CD8-positive, alpha-beta memory T cell (primary cell): ENCODE measurements at places on chromosomes 4 and X. TPM values are rescaled to one million over a fixed set of nuclear protein-coding genes. Genes with fewer than 3 reads are reported as not detected.

The DGAT2L6 gene
- total RNA-seq = not detected

The CAPN6 gene
- not detected for total RNA-seq

The FRG2 gene
- 0.40 TPM for total RNA-seq

The DKK2 gene
- not detected for total RNA-seq

The SRPX gene
- total RNA-seq = not detected

The LONRF3 gene
- 1.8 TPM for total RNA-seq

The NUDT10 gene
- 1.2 TPM for total RNA-seq

The IL2 gene
- total RNA-seq = 179 TPM

The TSC22D3 gene
- 45.0 TPM for total RNA-seq

The CXCL9 gene
- 1.5 TPM for total RNA-seq

The TEX13B gene
- total RNA-seq = not detected

The MAGEA9 gene
- not detected for total RNA-seq

DNA sequence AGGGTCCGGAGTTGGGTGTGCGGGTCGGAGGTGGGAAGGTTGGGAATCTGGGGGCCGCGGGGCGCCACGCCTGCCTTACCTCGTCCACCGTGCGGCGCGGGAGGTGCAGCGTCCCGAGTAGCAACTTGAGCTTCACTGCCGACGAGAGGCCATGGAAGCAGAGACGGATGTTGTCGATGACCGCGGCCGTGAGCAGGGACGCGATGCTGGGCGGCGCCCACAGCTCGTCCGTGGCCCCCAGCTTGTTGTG is 178 bp downstream of the NELFA start:
- DNase-seq = no peak

GRCh38 chrX:48472225-48472624 is 2.2 kb upstream of the SLC38A5 start:
- no peak for DNase-seq

DNA sequence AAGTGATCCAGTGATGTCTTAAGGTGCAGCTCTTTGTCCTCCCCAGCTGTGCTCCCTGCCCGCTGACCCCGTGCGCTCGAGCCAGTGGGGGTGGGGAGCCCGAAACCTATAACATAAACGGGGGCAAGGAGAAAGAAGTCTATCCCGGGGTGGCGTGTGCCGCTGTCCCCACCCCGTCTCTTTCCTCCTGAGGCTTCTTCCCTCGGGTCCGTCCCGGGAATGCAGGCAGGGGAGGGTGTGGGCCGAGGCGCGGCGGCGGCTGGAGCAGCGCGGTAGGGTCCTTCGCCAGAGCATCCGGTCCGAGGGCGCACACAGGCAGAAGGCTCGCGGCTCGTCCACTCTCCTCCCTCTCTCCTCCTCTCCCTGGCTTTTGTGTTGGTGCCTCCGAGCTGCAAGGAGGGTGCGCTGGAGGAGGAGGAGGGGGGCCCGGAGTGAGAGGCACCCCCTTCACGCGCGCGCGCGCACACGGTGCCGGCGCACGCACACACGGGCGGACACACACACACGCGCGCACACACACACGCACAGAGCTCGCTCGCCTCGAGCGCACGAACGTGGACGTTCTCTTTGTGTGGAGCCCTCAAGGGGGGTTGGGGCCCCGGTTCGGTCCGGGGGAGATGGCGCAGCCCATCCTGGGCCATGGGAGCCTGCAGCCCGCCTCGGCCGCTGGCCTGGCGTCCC is at the start of gene RAB33A:
Gene RAB33A (plus strand): TSS at position 517 of the 681 bp plus-strand sequence. CDS start 101 bp downstream, at position 618.
- DNase-seq = peak; percentile 65

DNA sequence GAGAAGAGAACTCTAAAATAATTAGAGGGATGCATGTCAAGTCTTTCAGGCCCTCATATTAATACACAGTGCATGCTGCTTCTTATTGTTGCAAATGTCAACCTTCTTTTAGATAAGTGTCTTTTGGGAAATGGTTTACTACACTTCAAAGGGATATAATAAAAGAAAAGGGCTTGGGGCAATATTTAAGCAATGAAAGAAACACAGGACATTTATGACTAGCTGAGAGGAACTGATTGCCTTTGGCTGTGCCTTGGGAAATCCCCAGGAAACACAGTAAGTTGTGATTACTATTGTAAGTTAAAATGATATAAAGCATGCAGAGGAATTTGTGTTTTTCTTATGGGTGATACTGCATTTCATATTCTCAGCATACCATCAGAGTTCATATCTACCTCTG is 1036.2 kb upstream of the GRID2 start:
- DNase-seq = no peak

DNA sequence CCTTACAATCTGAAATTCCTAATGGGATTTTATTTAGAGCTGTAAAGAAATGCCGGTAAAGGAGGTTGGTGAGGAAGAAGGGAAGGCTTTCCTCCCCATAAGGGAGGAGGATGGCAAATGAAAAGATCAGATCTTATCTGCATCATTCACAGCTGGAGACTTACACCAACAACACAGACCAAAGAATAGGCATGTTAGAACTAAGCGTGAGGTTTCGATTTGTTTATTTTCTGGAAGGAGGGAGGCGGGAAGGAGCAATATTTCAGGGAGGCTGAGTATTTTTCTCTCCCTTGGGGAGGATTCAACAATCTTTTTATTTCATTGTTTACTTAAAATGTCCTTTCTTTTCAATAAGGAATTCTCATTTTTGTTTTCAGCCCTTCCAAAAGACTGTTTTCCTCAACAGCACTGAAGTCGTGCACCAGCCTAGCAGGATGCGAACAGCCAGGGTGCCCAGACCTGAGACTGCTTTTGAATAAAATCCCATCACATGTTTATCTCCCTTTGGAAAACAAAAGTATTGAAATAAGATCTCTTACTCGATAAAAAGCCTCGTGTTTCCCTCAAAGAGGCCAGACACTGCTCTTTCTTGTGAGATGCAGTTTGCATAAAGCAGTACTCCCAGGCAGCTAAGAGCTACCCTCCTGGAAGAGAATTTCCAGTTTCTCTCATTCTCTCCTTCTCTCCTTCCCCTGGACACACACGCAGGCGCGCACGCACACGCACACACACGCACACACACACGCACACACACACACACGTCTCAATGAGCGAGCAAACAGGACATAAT is 236.1 kb downstream of the MGST2 start:
- no peak for DNase-seq

DNA sequence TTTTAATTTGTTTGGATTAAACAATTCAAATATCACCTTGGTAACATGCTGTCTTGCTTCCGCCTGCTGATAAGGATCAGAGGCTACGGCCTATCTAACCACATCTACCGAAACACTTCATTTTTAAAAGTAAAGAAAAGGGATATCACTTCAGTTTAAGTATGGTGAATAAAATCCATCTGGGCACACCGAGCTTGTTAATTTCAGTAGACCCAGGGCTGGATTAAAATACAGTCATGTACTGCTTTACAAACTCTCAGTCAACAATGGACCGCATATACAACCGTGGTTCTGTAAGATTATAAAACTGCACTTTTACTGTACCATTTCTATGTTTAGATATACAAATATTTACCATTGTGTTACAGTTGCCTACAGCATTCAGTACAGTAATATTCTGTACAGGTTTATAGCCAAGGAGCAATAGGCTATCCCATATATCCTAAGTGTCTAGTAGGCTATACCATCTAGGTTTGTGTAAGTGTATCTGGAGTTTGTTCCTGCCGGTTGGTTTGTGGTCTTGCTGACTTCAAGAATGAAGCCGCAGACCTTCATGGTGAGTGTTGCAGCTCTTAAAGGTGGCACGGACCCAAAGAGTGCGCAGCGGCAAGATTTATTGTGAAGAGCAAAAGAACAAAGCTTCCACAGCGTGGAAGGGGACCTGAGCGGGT is 40.0 kb downstream of the SEPTIN11 start:
- DNase-seq = peak; percentile 83

GRCh38 chr4:2011583-2011982 is 2.8 kb upstream of the NELFA start:
- DNase-seq = no peak

DNA sequence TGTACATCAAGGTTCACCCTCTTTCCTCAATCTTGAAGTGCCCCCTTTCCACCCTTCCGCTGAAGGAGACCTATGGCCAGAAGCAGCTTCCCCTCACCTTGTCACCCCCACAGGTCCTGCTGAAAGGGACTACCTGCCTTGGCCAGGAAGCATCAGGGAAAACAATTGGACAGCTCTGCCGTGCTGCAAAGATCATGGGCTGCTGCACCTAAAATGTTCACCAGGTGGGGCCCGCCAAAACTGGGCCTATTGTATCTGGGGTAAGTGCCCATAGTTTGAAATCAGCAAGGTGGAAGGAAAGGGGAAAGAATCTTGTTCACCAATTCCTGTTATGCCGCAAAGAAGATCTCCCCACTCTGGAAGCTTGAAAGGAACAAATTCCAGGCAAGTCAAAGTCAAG is 18.4 kb downstream of the GRIA3 start:
- DNase-seq = no peak

DNA sequence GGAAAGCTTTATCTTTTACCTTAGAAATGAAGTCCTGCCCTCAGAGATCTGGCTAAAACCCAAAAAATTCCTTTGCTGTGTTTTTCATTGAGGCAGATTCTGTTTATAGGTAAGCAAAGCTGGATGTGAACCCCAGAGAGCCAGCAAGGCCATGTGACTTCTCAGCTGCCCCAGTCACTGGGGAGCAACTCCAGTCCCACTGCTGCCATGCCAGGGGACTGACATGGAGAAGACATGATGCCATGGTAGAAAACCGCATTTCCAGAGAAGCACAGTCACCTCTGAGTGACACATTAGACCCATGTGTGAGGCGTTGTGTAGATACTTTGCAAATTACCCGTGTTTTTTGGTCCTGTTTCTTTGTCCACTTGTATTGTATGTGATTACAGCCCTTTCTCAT is 45.4 kb downstream of the PTTG2 start:
- no peak for DNase-seq

- DNase-seq = no peak
These were observed 392.8 kb downstream of the RAPGEF2 start for GRCh38 chr4:159495515-159496236.

DNA sequence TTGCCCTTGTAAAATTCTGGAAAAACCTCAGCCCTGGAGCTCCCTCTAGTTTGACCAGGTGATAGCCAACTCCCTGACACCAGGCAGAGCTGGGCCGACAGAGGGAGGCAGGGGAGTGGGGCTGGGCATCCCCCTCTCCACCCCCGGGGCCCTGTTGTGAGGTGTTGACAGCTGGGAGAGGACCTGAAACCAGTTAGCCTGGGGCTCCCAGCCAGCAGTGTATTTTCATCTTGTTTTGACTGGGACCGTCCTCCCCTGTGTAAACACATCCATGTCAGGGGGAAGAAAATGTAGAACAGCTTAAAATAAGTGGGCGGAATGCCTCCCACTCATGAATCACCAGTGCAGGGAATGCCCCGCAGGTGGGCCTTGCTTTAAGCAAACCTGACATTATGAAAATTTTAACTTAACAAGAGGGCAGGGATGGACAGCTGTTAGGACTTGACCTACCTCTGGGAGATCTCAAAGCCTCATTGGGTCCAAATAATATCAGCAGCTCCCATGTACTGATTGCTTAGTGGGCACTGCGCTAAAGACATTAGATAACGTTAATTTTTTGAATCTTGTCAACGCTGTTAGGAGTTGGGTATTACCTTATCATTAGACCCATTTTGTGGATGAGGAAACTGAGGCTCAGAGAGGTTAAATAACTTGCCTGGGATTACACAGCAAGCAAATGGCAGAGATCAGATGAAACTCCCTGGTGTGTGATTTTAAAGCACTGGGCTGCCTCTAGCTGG is 45.9 kb downstream of the TSC22D3 start:
- DNase-seq = no peak

DNA sequence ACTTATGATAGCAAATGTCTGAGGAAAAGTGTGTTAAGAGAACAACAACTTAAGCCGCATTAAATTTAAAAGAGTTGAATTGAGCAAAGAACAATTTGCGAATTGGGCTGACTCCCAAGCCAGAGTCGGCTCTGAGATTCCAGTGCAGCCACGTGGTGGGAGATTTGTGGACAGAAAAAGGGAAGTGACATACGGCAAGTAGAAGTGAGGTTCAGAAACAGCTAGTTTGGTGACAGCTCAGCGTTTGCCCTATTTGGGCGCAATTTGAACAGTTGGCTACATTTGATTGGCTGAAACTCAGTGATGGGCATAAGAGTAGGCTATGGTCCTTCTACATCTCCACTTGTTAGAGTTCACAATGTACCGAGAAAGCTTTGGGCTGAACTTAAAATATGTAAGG is 124.0 kb downstream of the PRKX start:
- no peak for DNase-seq

DNA sequence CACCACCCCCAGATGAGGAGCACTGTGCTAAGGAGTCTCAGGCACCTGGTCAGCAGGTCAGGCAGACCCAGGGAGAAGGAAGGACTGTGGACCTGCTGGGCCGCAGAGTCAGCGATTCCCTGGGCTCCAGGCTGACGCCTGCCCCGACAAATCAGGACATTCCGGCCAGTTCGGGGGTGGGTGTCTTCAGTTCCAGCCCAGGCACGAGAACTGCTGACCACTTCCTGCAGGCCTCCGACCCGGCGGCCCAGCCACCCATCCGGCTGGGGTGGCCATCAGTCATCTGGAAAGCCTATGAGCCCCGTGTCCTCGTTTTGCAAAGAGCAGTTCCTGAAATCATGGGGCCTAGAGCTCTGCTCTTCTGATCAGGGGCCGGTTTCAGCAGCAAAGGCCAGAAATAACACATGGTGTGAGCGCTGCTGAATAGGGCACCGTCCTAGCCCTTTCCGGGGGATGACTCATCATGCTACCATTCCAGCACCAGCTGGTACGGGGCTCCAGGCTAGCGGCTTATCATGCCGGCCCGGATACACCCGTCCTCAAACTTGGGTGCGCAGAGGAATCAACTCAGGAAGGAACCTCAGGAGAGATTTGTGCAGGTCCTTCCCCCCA is 7.8 kb upstream of the SH3TC1 start:
- no peak for DNase-seq

DNA sequence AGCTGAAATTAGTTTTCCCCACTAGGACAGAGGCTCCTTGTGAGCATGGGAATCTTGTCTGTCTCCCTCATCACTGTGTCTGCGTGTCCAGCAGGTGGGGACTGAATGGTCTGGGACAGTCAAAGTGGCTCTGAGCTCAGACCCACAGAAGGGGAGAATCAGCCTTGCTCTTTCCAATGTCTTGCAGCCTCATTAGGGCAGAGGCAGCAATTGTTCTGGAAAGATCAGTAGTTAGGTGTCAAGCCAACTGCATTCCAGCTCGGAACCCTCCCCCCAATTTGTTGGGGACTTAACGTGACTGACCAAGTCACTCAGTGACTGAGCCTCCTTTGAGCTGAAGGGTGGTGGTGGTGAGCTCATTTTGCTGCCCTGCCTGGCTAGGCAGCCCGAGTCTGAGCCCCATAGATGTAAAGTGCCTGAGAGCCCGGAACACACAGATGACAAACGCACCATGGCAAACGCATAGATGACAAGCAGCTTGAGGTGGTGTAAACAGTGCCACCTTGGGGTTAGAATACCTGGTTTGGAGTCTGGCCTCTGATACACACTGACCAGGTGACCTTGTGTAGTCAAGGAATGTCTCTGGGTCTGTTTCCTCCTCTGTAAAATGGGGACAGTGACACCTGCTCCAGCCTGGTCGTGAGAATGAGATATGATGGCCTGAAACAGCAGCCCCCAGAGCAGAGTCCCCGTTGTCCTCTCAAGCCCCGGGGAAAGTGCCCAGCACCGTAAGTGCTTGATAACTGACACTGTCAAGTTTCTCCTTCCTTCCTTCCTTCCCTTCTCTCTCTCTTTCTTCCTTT is 2.7 kb upstream of the SORCS2 start:
- DNase-seq = no peak
